GM13976 (cell line): ENCODE measurements at places on chromosomes 12 and 14.

- peak; percentile 58 for DNase-seq
These were observed 50.4 kb downstream of the DYRK2 start for GRCh38 chr12:67698672-67699581.

- no peak for DNase-seq
These were observed 64.4 kb downstream of the PPP1R36 start for GRCh38 chr14:64614166-64614565.

- peak; percentile 76 for DNase-seq
These were observed at the start of gene CIDEB for GRCh38 chr14:24307575-24308341. CIDEB (minus strand) TSS chr14:24307977; CDS start chr14:24307858, 119 bp downstream.

DNA sequence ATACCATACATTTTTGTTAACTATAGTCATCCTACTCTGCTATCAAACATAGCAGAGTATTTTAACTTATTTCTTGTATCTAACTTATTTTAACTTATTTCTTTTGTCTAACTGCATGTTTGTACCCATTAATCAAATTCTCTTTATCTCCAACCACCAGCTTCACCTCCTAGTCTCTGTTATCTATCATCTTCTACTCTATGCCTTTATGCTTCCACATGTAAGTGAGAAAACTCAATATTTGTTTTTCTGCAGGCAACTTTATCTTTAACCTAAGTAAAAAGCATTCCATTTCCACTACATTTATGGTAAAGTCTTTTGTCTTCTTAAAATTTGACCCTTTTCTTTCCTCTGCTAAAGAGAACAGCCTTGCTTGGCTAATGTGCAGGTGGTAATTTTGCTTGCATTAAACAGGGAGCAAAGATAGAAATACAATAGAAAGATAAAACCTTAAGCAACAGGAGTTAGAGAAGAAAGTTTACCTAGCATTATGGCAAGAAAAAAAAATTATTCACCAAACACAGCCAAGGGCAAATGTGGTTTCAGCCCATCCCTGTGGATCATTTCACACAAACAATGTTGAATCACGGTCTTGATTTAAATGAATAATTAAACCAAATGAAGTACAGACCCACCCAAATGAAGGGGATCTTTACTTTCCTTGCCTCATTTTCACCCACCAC lies 110.9 kb upstream of the TSPAN8 start:
- DNase-seq, result no peak

DNA sequence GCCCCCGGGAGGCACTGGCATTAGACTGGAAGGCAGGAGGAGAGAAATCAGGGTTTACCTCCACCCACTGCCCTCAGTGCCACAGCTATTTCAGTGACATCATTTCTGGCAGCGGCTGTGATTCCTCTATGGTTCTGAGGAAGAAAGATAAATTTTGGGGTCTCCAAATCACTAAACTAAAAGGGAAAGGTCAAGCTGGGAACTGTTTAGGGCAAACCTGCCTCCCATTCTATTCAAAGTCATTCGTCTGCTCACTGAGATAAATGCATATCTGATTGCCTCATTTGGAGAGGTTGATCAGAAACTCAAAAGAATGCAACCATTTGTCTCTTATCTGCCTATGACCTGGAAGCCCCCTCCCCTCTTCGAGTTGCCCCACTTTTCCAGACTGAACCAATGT lies 14.0 kb upstream of the CRY1 start:
- no peak for DNase-seq

DNA sequence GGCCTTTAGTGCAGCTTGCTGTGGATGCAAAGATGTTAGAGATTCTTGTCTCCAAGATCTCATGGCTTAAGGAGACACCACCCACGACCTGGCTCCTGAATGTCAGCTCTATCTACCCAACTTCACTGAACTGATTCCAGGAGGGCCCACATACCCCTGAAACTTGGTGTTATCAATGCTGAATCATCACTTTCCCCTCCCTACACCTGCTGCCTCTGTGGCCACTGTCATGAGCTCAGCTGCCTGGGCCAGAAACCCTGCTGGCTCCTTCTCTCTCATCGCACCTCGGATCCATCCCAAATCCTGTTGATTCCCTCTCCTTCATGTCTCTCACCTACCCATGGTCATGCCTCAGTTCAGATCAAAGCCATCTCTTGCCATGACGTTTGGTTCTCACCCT lies 15.1 kb upstream of the LHX5 start:
- DNase-seq, result no peak
